ENCODE measurements at places on chromosomes 16 and 17.

GRCh38 chr17:81976332-81977210 lies 858 bp upstream of the ASPSCR1 start:
- no peak for DNase-seq

DNA sequence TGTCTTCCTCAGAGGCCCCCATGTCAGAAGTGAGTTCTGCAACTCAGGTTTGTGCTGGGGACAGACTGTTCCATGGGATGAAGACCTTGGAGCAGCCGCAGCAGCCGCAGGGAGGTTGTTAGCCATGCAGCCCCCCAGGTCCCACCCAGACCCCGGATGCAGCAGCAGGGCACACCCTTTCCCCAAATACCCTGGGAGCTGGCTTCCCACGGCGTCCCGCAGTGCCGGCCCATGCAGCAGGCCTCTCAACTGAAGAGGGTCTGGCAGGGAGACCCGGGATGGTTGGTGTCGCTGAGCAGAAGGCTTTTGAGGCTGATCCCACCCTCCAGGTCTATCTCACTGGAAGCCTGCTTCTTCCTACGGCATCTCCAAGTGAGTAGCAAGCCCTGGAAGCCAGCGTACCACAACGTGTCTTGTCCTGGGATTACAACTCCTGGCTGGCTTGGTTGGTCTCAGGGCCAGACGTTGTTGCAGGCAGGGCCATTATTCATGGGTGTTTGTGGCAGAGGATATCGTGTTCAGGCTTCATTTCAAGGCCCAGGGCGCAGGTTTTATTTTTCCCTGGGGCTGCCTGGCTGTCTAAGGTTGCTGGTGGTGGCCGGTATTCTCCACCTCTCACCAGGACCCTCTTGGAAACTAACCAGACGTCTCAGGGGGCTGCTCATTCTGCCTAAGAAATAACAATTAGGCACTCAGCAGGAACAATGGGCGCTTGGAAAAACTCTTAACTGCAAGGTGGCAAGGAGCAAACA lies 223.2 kb downstream of the C16orf95 start:
- DNase-seq: no peak

GRCh38 chr16:89448656-89449055 lies 41.7 kb downstream of the ANKRD11 start:
- no peak for DNase-seq

DNA sequence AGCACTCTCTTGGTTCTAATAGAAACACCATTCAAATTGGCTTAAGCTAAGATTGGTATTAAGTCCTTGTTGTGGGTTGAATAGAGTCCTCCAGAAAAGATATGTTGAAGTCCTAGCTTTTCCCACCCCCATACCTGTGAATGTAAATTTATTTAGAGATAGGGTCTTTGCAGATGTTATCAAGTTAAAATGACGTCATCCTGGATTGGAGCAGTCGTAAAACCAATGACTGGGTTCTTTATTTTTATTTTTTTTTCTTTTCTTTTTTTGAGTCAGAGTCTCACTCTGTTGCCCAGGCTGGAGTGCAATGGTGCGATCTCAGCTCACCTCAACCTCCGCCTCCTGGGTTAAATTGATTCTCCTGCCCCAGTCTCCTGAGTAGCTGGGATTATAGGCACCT lies 658.6 kb upstream of the RBFOX1 start:
- DNase-seq: no peak

DNA sequence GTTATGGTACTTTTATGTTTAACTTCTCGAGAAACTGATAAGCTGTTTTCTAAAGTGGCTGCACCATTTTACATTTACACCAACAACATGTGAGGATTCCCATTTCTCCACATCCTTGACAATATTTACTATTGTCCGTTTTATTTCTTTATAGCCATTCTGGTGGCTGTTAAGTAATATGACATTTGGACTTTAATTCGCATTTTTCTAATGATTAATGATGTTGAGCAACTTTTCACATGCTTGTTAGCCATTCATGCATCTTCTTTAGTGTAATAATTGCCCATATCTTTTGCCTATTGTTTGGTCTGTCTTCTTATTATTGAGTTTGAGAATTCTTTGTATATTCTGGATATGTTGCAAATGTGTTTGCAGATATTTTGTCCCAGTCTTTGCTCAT lies 114.2 kb downstream of the DNAH9 start:
- DNase-seq: no peak

GRCh38 chr17:56994009-56994792 lies 16.3 kb downstream of the SCPEP1 start:
- DNase-seq: no peak

DNA sequence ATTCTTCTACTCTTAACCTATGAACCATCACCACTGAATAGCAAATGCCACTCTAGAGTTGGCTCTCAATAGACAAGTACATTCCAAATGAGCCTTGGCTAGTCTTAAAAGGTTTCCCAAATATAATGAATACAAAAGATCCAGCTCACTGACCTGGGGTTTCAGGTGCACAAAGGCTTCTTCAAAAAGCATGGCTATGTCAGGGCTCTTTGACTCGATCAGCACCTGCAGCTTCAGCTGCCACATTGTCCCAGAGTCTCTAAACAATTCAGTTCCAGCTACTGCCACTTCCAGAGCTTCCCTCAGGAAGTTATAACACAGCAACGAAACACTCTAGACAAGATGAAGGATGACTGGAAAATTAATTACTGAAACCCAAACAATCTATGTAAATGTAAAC lies 16.0 kb upstream of the COPRS start:
- DNase-seq: no peak

- no peak for DNase-seq
Measured at GRCh38 chr16:15975172-15975571, 25.8 kb downstream of the ABCC1 start.

DNA sequence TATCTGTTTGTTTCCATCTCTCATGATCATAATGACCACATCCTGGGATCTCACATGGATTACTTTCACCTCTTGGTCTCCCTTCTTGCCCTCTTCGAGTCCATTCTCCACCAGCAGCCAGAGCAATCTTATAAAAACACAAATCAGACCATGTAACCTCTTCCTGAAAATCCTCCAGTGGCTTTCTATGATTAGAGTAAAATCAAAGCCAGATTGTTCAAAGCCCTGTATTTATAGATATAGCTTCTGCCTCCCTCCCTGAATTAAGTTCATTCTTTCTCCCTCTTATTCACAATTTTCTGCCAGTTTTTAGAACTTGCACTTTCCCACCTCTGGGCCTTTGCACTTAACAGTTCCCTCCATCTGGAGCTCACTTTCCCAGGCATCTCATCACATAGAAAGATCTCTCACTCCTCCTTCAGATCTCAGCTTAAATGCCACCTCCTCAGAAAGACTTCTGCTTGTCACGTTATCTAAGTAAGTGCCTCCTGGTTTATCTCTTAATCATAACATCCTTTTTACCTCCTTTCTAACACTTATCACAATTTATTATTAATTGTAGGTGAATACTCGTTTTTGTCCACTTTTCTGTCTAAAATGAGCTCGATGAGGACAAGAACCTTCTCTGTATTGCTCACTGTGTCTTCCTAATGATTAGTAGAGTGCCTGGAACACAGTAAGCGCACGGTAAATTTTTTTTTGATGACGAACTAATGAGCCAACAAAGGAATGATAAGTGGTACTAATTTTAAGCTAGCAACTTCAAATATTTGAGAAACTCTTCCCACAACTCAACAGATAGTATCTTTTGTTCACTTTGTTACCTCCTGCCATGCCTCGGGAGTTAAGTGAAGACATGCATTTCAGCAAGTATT lies 80.5 kb downstream of the CYB561 start:
- no peak for DNase-seq

GRCh38 chr17:34371405-34372100 lies 8.5 kb upstream of the CCL1 start:
- DNase-seq: no peak

- no peak for DNase-seq
Measured at GRCh38 chr17:60277258-60277657, 114.7 kb downstream of the USP32 start.

- no peak for DNase-seq
Measured at GRCh38 chr17:19457046-19457445, 46.0 kb downstream of the RNF112 start.

GRCh38 chr16:77657016-77657415 lies 65.3 kb upstream of the NUDT7 start:
- no peak for DNase-seq

DNA sequence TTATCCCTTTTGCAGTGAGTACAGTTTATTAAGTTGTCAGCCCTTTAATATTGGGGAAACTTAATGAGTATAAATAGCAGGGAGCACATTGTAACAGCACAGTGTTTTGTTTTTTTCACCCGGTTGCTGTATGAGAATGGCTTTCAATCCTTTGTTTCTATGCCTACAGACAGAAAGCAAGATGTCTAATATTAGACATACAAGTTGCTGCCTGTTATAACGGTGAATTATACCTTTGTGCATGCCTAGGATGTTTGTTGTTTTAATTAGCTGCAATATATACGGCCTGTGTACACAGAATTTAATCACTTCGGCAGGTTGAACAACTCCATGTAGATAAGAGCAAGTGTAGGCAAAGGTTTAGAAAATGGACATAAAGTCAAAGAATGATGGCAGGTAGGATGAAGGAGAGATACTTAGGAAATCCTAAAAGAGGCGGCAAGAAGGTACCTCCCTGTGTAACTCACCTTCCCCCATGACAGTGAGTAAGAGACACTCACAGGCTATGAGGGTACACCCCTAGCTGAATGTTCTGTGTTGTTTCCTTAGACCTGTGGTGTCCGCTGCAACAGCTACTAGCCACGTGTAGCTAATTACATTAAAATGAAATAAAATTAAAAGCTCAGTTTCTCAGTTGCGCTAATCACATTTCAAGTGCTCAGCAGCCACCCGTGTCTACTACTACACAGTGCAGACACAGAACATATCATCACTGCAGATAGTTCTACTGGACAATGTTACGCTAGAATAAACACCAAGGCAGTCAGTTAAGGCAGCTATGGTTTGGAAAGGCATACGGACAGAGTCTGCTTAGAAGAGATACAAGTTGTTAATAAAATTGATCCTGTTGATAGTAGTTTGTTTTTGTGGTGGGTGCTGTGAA lies 10.9 kb downstream of the SLC7A6OS start:
- DNase-seq: no peak

DNA sequence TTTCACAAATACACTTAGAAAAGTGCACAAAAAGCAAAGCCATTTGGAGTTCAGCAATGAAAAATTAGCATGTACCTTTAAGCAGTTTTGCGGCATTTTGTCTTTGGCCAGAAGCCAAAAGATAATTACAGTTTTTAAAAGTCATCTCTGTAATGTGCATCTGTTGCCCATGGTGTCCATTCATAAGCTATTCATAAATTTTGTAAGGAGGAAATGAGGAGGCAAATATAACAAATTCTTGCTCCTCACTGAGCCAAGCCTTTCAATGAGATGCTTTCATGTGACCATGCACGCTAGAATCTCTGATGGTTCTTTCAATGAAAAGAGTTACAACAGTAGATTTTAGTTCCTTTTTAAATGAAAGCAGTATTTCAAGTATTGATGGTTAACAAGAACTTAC lies 247.1 kb upstream of the MON1B start:
- no peak for DNase-seq

GRCh38 chr16:67268136-67268579 lies 11.2 kb upstream of the PLEKHG4 start:
- no peak for DNase-seq

GRCh38 chr16:74320707-74321106 lies 24.1 kb downstream of the PSMD7 start:
- no peak for DNase-seq

GRCh38 chr16:67563708-67564468 lies 1.6 kb downstream of the CTCF start:
- no peak for DNase-seq

- no peak for DNase-seq
Measured at GRCh38 chr17:74822335-74822938, 37.2 kb downstream of the GRIN2C start.

- no peak for DNase-seq
Measured at GRCh38 chr17:8421571-8421970, 14.1 kb upstream of the NDEL1 start.

- no peak for DNase-seq
Measured at GRCh38 chr16:10780628-10781027, 37.0 kb downstream of the NUBP1 start.

GRCh38 chr16:24610416-24610755 lies 71.0 kb downstream of the RBBP6 start:
- DNase-seq: no peak

DNA sequence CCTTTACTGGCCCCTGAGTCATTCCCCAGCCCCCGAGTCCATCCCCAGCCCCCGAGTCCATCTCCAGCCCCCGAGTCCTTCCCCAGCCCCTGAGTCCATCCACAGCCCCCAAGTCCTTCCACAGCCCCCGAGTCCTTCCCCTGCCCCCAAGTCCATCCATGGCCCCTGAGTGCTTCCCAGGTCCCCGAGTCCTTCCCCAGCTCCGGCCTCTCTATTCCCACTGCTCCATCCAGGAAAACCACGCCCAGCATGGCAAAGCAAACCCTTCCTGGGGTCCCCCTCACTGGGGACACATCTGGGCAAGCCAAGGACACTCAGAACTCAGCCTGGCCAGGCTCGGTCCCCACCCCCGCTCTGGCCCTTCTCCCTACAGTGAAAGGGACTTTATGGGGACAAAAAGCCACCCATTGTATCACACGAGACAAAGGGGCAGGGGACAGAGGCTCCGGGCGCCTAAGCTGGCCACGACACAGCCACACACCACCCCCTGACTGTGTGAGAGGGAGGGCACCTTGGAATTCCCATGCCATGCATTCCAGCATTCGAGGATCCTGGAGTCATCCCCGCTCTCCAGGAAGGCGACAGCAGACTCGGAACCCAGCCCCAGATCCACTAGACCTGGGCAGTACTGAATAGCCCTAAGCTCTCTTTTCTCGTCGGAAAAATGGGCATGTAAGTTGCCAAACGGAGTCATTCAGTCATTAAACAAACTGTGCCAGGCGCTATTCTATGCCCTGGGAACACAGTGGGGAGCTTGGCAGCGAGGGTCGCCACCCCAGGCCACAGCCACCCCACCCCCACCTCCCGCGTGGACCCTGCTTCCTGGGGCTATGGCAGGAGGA lies 14.0 kb downstream of the PLLP start:
- no peak for DNase-seq

- DNase-seq: peak; percentile 30
Measured at GRCh38 chr17:78313735-78314648, 45.9 kb downstream of the SOCS3 start.

GRCh38 chr17:29390851-29391631 lies 878 bp downstream of the TAOK1 start:
- DNase-seq: peak; percentile 5

- no peak for DNase-seq
Measured at GRCh38 chr17:76402711-76403110, 18.3 kb downstream of the SPHK1 start.

- peak; percentile 63 for DNase-seq
Measured at GRCh38 chr17:27544350-27545131, 86.4 kb upstream of the LGALS9 start.
